ENCODE measurements at places on chromosomes 12 and 14.

- no peak for DNase-seq
Observed at GRCh38 chr14:31127690-31128089, 79.9 kb downstream of the HECTD1 start.

- DNase-seq = no peak
Observed at GRCh38 chr12:47945341-47945728, 18.1 kb upstream of the TMEM106C start.

GRCh38 chr12:53479331-53479730 lies 19.9 kb downstream of the MAP3K12 start:
- DNase-seq = no peak

GRCh38 chr12:98754095-98754494 lies 109.0 kb downstream of the APAF1 start:
- DNase-seq = no peak

DNA sequence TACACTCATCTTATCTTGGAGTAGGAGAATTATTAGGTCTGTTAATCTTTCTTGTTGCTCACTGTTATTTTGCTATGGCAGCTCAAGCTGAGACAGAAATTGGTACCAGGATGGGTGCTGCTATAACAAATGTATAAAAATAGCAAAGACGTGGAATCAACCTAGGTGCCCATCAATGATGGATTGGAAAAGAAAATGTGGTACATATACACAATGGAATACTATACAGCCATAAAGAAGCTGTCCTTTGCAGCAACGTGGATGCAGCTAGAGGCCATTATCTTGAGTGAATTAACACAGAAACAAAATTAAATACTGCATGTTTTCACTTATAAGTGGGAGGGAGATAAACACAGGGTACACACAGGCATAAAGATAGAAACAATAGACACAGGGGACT lies 14.8 kb upstream of the LTA4H start:
- DNase-seq = no peak

DNA sequence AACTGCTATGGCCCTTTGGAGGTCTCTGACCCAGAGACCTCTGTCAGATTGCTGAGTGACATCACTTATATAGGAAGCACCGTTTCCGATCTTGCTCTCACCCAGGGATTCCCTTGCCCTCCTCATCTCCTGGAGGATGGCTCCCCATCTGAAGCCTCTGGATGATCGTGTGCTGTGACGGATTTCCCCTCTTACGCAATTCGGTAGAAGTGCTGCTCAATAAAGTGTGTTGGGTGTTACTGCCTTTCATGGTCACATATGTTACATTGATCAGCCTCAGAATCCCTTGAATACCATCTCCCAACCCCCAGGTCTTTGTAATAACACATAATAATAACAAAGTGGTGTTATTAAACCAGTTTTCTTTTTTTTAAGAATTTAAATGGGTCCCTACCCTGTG lies 107.3 kb upstream of the CLEC14A start:
- no peak for DNase-seq

GRCh38 chr12:55707841-55708694 lies at the start of gene ITGA7:
Gene ITGA7 (minus strand): TSS chr12:55707904. CDS start chr12:55707682, 222 bp downstream.
- no peak for DNase-seq

GRCh38 chr14:97943619-97944018 lies 1146.4 kb downstream of the VRK1 start:
- no peak for DNase-seq

DNA sequence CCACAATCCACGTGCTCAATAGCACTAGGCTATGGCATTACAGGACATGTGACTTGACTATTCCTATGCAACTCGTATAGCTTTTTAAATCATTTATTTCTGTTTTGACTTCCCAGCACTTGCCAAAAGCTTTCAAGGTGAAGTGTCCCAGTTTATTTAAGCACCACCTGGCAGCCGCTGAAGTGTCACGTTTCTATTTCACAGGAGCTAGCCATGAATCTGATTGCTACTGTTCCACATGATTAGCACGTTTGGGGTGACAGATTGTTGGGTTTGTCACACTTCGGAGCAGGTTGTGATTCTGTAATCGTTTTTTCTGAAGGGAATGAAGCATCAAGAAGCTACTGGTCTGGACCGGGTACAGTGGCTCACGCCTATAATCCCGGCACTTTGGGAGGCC lies 39.9 kb upstream of the BICDL1 start:
- DNase-seq = no peak

- DNase-seq = no peak
Observed at GRCh38 chr14:80523518-80524117, 312.3 kb upstream of the DIO2 start.

GRCh38 chr14:63840981-63841380 lies 11.8 kb upstream of the SYNE2 start:
- no peak for DNase-seq

Measured in hindlimb muscle (tissue), 1 donor.